ENCODE measurements at places on chromosomes 7 and 10.
A peak's percentile ranks its signal among the peaks of the same experiment; 100 is the strongest.

DNA sequence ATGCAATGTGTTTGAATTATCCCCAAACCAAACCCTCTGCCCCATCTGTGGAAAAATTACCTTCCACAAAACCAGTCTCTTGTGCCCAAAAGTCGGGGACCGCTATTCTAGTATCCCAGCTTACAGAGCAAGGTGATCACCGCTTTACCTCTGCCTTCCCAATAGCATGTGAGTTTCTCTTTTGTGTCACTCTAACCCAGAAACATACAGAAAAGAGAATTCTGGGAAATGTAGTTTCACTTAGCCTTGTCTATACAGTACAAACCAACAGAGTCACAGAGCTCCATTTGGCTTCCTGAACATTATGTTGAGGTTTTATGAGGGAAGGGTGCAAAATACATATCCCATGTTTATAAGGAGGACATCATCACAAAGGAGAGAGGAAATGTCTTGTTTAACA is 260.3 kb upstream of the MINDY3 start:
- DNase-seq = no peak

DNA sequence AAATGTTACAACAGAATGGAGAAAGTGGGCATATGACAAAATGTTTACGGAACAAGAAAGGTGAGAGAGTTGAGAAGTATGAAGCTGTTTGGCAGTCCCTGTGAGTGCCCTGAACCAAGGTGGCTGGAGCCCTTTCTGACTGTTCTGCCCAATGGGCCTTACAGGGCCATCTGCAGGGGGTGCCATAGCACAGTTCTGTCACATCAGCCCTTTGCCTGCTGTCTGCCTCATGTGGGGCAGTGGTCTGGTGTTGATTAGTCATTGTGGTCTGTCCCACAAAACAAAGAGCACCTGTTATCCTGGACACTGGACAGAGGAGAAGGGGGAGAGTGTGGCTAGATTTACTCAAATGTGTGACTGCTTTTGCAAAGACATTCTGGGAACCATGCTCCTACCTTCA is 51.5 kb upstream of the OSBPL3 start:
- no peak for DNase-seq

- DNase-seq = no peak
Observed at GRCh38 chr7:82468435-82468834, 24.9 kb upstream of the CACNA2D1 start.

DNA sequence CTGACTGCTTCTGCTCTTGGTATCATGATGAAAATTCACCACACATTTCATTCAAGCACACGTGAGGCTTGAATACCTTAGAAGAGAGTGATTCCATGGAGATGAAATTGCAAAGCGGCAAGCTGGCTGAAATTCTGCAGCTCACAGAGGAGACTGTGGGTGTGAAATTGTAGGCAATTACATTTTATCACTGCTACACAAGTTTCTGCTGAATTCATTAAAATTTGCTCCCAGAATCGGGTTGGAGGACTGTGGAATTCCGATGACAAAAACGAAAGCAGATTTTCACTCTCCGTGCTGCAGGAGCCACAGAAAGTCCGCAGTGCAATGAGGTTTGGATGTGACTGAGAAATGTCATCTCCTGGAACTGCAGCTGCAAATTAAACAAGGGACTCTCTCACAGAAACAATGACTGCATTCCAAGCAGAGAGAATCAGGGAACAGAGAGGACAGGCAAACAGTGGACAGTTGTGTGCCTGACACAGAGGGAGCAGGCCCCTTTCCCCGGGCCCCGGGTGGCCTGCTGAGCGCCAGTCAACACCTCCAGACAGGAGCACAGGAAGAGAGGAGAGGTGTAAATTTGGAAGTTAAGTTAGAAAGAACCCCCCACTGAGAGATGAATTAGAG is 109.1 kb downstream of the C10orf90 start:
- no peak for DNase-seq

DNA sequence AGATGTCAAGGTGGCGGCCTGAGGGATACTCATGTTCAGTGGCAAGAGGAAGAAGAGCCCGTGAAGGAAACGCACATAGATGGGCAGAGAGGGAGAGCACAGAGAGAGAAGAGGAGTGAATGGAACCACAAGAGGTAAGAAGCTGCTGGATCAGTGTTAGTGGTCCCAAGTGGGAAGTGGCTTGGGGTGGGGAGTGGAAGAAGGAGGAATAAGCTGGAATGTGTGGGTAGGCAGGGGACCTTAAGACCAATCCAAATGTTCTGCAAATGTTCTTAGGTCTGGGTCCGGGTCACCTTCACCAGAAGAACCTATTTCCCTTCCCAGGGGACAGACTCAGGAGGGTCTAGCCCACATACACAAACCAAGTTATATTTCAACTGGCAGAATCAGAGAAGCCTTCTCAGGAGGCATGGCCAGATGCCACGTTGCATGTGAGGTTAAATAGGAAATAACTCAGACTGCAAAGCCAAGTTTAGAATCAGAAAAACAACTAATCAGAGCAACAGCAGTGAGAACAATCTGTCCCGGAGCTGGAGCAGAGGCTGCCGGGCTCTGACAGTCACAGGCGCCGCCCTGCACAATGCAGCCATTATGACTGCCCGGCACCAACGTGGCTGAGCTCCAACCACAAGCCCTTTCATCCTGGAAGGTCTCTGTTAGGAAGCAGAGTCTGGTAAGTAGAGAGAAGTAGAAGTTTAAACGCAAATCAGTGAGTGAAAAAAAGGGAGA is 78.6 kb upstream of the ARMC3 start:
- no peak for DNase-seq

DNA sequence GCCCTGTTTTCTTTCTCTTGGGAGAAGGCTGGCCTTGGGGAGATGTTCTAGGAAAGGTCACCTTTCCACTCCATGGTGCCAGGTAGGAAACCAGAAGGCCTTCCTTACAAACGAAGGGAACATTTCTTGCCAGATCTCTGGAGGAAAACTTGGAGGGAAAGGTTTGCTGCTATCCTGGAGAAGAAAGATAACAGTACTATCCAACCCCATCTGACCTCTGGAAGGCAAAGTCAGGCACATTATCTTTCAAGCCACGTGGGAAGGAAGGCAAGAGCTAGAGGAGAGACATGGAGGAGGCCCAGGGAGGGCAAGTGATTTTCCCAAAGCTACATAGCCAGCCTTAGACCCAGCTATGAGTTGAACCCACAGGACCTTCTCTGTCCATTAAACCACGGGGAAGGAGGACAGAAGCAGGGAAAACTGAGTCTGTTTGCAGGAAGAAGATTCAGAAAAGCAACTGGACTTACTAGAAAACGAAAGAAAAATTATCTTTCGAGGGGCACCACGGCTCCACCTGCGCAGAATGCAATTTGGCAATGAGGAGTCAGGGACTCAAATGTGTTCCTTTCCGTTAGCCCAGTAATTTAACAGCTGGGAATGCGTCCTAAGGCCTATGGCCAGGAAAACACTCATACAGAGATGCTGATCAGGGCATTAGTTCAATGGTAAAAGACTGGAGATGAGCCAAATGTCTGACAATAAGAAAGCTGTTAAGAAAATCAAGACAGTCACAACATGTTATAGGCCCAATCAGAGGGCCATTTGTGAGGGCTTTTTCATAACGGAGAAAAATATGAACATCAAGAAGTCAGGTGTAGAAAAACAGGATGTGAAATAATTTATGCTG is 32.0 kb upstream of the PSAP start:
- DNase-seq = no peak

- DNase-seq = peak; percentile 35
Observed at GRCh38 chr10:86945361-86946212, 11.8 kb downstream of the MMRN2 start.

DNA sequence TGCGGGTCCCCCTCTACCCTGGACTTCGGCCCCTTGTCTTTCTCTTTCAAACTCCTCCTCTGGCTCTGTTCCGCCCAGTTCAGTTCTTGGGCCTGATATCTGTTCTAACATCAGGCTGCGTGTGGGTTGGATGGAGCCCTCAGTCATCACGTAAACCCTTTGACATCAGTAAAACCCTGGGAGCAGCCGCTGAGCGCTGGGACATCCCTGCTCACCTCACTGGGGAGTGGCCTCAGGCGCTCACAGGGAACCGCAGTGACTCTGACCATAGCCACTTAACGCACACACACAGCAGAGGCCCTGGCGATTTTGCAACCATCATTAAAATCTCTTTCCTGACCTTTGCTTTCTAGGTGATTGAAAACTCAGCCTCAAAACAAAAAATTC is 113.3 kb downstream of the CYTH3 start:
- DNase-seq = no peak

GRCh38 chr10:47176903-47177868 is 122.8 kb upstream of the GDF10 start:
- DNase-seq = no peak

DNA sequence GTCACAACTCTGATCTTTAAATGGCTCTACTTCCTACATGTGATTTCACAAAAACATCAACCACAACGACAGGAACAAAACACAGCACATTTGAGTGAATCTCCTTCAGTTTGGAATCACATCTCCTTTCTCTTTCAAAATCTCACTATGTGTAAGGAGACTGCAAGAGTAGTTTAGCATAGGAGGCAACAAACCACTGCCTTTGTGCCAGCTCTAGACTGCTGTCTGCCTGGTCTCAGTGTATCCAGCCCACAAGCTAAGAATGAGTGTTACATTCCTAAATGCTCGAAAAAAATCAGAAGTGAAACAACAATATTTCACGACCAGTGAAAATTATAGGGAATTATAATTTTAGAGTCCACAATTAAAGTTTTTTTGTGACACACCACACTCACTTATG is 217.0 kb upstream of the STEAP4 start:
- DNase-seq = no peak

- no peak for DNase-seq
Observed at GRCh38 chr10:69042417-69042816, 45.5 kb upstream of the SRGN start.

- no peak for DNase-seq
Observed at GRCh38 chr7:92632791-92633190, 42.6 kb upstream of the FAM133B start.

GRCh38 chr7:3710531-3710930 is 409.5 kb downstream of the SDK1 start:
- no peak for DNase-seq

DNA sequence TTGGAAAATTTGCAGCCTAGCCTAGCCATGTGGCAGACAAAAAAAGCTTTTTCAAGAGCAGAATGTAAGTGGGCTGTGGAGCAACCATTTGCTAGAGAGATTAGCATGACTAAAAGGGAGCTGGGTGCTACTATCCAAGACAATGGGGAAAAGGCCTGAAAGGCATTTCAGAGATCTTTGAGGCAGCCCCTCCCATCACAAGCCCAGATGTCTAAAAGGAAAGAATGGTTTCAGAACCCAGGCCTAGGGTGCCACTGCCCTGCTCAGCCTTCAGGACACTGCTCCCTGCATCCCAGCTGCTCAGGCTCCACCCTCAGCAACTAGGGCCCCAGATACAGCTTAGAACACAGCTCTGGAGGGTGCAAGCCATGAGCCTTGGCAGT is 24.7 kb downstream of the PNLIPRP3 start:
- DNase-seq = no peak

DNA sequence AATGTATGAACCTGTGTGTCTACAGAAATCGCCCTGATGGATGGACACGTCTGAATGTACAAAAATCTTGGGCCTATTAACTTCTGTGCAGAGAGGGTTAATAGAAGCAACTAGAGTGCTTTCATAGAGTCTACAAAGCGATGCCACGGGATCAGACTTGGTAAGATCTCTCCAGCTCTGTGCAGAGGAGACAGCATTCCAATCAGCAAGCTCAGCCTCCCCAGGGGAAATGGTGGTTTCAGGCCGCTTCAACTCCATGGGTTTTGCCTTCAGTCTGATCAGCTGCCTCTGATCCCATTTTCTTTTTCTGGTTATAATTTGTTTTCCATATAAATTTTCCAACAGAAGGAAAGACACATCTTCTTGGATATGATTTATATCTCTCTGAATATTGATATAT is 35.1 kb upstream of the COBL start:
- no peak for DNase-seq

- DNase-seq = no peak
Observed at GRCh38 chr10:132522521-132523411, 14.8 kb upstream of the INPP5A start.

DNA sequence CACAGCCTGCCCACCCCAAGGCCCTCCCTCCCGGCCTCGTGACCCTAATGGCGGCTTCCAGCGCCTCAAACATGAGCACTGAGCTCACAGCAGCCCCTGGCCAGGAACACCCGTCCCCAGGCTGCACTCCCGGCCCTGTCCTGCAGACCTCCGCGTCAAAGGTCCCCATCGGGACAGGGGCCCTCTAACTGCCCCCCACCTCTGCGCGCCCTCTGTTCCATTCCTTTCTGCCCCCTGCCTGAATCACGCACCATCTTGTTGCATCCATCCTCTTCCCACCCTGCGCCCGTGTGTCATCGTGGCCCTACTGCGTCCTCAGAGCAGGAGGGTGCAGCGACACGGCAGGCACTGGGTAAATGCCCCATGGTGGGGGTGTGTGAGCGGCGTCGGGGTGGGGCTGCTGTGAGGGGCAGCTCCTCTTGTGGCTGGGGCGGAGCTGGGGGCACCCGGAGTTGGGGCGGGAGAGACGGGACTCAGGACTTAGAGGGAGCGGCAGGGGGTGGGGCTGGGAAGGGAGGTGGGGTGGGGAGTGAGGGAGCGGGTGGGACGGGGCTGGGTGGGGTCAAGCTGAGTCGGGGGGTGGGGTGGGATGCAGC is 13.4 kb downstream of the SLC29A4 start:
- no peak for DNase-seq

DNA sequence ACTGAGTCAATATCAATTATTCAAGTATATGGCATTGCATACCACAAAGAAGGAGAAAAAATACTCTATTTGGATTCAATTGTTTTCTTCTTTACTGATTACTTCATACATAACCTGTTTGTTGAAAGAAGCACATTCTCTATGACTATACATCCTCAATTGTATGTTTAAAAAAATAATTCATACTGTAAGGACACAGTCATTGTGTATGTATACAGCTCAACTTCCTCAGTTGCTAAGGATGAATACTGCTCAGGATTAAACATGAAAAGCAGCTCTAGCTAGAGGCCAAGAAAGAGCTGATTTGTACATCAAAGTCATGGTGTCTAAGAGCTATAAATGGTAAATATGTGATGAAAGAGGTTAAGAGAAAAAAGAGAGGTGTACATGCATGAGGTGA is 15.8 kb upstream of the BPGM start:
- DNase-seq = no peak

DNA sequence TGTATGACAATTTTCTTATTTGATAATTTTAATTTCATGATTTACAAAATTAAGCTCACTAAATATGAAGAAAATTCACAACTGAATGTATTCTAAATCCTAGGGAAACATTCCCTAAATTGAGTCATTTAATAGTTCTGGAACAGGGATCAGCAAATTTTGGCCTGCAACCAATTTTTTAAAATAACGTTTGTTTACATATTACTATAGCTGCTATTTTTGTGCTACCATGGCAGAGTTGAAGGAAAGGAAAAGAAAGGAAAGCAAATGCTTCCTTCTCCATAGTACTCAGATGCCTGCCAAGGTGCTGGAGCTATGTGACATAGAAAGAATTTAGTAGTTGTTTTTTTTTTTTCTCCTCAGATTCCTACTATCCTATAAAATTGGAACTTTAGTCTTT is 1307.7 kb upstream of the LRRTM3 start:
- DNase-seq = no peak

GRCh38 chr10:130080461-130080814 is 30.2 kb downstream of the C10orf143 start:
- peak; percentile 55 for DNase-seq

GRCh38 chr7:71645836-71646235 is 513.9 kb downstream of the GALNT17 start:
- DNase-seq = no peak

All from HEK293T (cell line).